ENCODE measurements at places on chromosomes 2 and 18.

DNA sequence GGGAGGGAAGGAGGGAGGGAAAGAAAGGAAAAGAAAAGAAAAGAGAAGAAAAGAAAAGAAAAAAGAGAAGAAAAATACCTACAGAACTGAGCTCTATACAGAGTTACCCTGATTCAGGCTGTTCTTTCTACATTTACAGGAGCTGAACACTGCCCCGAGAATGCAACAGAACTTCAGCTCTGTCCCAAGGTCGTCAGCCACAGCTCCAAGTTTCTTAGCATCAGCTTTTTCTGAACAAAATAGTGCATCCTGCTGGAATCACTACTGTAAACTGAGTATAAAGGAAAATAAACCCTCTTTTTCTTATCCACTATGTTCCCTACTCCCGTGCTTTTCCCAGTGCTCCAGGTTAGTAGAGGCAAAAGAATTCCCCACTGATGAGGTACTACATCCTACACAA is 4.7 kb upstream of the PPP4R1 start:
- DNase-seq = no peak

DNA sequence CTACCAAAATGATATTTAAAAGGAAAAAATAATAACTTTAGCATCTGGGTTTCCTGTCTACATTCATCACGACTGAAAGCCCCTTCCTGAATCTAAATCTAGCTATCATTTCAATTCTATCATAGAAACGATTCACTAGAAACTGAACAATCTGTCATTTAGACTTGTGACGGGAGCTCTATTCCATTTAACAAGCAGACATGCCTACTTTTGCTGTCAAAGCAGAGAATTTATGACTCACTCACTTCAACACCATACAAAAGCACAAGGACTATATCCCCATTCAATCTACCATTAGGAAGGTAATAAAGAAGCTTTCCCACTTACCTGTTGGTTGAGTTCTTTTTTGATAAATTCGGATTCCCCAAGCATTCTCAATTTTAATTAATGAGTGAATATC is 1072.3 kb downstream of the LRP1B start:
- DNase-seq = no peak

- no peak for DNase-seq
Measured at GRCh38 chr2:180690611-180691010, 289.8 kb upstream of the UBE2E3 start.

DNA sequence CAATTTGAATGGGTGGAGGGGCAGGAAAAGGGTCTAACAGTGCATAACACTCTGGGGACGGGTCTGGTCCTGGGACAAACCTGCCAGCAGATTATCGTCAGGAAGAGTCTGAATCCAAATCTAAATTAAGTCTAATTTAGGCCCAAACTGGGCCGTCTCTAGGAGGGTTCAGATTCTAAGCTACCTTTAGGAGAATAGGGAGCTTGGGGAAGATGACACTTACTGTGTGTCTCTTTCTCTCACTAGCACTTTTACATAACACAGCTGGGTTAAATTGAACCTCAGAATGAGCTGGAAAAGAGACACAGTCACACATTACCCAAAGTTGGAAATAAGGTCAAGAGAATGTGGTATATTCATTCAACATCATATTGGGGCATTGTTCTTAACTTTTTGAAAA is 228.8 kb downstream of the KCNH7 start:
- DNase-seq = no peak

GRCh38 chr2:144370937-144371584 is 148.9 kb downstream of the ZEB2 start:
- no peak for DNase-seq

- DNase-seq = no peak
Measured at GRCh38 chr2:110166266-110166665, 38.5 kb downstream of the NPHP1 start.

DNA sequence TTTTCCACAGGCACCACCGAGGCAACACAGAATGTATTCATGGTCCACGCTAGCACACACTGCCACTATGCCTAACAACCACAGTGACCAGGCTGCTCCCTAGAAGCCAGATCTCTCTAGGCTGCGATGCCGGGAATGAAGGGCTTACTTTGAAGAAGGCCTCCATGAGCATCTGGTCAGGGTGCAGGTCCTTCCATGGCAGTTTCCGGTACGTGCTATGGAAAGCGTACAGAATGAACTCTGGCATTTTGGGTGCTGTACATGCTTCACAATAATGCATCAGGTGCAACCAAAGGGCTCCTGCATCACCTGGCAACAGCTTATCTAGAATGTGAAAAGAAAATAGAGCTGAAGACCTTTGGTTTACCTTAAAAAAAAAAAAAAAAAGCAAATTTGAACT is 44.9 kb downstream of the SIGLEC15 start:
- DNase-seq = no peak

- no peak for DNase-seq
Measured at GRCh38 chr2:212958757-212959295, 192.6 kb downstream of the IKZF2 start.

- no peak for DNase-seq
Measured at GRCh38 chr2:51013933-51014526, 17.9 kb downstream of the NRXN1 start.

DNA sequence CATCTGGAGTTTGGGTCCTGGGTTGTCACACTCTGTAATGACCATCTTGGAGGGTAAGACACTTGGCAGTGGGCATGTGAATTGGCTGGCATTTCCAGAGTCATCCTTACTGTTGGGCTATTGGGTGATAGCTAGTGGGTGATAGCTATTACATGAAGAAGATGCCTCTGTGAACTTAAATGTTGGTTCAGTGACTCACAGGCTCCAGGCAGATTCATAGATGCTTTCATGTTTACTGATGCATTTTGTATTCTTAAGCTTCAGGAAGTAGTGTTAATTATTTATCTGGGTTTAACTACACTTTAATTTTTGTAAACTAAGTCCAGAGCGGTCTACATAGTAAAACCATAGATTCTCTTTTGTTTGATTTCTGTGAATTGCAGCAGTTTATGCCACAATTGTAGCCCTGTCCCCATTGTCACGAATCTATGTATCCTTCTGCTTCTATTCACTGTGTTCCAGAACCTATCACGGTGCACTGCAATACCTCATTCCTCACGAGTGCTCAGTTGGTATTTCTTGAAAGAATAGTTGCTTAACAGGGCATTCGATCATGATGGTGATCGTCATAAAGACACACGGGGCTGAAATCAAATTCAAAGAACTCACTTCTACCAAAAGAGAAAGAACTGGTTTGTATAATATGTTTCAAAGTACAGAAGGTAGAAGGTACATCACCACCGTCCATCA is 79.7 kb downstream of the GBX2 start:
- no peak for DNase-seq

GRCh38 chr2:29097569-29097968 is 17.6 kb upstream of the CLIP4 start:
- DNase-seq = no peak

- DNase-seq = no peak
Measured at GRCh38 chr2:88615822-88616221, 11.4 kb downstream of the EIF2AK3 start.

All from stimulated activated CD4-positive, alpha-beta T cell treated with anti-CD3 and anti-CD28 coated beads, Interleukin-2, amount 100 ng/mL, for 4 hours (primary cell).